Esophagus squamous epithelium (tissue), 5 donors: ENCODE measurements at places on chromosomes 6 and 20.

GRCh38 chr6:10759884-10760329 lies 12.3 kb downstream of the TMEM14B start:
- DNase-seq = no peak

DNA sequence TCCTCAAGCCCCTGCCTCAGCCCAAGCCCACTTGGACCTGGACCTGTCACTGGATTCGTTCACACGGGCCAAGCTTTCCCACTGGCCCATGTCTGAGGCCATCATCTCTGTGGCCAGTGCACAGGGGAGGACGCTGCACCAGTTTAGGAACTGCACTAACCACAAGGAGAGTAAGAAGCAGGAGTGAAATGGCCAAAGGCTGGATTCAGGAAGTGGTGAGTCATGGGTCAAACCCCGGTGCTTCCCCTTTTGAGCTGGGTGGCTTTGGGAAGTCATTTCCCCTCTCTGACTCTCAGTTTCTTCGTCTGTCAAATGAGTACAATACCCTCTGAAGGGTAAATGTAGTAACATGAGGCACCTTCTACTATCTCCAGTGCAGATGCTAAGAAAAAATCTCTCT lies 87.9 kb downstream of the CD40 start:
- DNase-seq = no peak

- DNase-seq = no peak
These were observed 590 bp downstream of the RNF217 start for GRCh38 chr6:124962639-124963415.

- no peak for DNase-seq
These were observed 76.5 kb downstream of the OTOR start for GRCh38 chr20:16824664-16825063.

- DNase-seq = no peak
These were observed 73.2 kb downstream of the ARID1B start for GRCh38 chr6:156850353-156850752.

GRCh38 chr6:95865857-95866256 lies 149.9 kb upstream of the FUT9 start:
- DNase-seq = no peak

GRCh38 chr20:9689041-9689440 lies 149.8 kb downstream of the PAK5 start:
- no peak for DNase-seq

DNA sequence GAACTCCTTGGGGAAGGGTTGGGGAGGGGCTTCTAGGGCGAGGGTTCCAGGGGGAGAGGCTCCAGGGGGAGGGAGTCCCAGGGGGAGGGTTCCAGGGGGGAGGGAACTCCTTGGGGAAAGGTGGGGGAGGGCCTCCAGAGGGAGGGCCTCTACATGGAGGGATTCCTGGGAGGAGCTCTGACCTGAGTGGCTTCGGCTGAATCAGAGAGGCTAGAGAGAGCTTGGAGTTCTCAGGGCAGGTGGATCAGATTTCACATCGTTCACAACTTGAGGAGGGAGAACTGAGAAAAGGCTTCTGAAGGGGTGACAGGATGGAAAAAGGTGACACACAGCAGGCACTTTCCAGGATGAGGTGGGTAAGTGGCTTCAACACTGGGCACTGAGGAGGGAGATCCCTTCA lies 49.1 kb downstream of the DAAM2 start:
- no peak for DNase-seq

DNA sequence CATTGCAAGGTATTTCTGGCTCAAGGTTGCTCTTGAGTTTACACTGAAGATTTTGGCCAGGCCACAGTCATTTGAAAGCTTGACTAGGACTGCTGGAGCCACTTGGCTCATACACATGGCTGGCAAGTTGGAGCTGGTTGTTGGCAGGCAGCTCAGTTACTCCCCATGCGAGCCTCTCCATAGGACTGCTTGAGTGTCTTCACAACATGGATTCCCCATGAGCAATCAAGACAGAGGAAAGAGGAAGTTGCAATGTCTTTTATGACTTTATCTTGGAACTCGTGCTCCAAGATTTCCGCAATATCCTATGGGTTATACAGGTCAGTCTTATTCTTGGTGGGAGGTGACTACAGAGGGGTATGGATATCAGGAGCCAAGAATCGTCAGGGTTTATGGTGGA lies 1.4 kb upstream of the MANBAL start:
- DNase-seq = no peak

GRCh38 chr6:75230484-75231325 lies 12.9 kb downstream of the COX7A2 start:
- DNase-seq = no peak

DNA sequence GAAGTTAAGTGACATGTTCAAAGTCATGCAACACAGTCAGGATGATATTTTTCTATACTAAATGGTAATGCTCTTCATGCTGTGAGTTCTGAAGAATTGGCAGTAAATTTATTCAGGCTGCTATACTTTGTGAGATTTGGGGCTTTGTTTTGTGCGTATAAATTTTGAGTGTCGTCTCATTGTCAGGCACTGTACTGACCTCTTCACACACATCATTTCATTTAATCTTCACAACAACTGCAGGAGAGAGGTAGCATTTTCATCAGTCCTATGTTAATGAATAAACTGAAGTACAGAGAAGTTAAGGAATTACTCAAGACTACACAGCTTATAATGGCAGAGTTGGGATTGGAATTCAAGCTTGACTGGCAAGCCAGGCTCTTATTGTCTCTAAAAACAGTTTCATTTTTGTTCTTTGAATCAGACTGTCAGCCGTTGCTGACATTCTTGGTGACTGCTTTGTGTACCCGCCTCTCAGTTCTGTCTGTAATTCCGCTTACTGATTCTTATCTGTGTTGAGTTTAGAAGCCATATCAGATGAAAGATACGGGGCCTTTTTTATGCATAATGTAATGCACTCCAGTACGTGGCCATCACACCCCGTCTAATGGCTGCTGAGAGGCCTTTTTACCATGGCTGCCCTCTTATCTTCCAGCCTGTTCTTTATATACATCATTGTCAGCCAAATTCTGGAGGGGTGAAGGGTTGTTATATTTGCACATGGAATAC lies 274.9 kb downstream of the UTRN start:
- no peak for DNase-seq

GRCh38 chr6:34389034-34389433 lies 3.4 kb downstream of the NUDT3 start:
- no peak for DNase-seq

- no peak for DNase-seq
These were observed 129.3 kb upstream of the SLC24A3 start for GRCh38 chr20:19083136-19083621.
